ENCODE measurements at places on chromosomes 3 and 15.

GRCh38 chr15:101250873-101251829 lies 697 bp downstream of the CHSY1 start:
- DNase-seq = peak; percentile 14

- DNase-seq = no peak
Observed at GRCh38 chr3:2543247-2543646, 444.6 kb downstream of the CNTN4 start.

GRCh38 chr3:7285505-7285904 lies 424.6 kb downstream of the GRM7 start:
- DNase-seq = no peak

GRCh38 chr3:5545719-5546118 lies 358.2 kb downstream of the EDEM1 start:
- no peak for DNase-seq

DNA sequence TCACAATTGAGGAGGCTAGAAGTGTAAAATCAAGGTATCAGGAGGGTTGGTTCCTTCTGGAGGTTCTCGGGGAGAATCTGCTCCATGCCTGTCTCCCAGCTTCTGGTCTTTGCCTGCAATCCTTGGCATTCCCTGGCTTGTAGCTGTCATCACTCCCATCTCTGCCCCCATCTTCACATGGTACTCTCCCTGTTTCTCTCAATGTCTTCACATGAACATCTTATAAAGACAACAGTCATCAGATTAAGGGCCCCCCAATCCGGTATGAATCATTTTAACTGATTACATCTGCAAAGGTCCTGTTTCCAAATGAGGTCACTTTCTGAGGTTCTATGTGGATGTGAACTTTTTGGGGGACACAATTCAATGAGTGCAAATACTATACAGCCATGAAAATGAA lies 113.0 kb upstream of the GALNT15 start:
- no peak for DNase-seq

GRCh38 chr3:164450276-164450905 lies 627.9 kb downstream of the SI start:
- no peak for DNase-seq

GRCh38 chr3:188881954-188882641 lies 289.7 kb upstream of the TPRG1 start:
- DNase-seq = no peak

GRCh38 chr3:5441401-5441800 lies 253.9 kb downstream of the EDEM1 start:
- no peak for DNase-seq

- DNase-seq = no peak
Observed at GRCh38 chr15:60384526-60385126, 13.2 kb downstream of the ANXA2 start.

GRCh38 chr3:194407423-194407822 lies 8.4 kb upstream of the GP5 start:
- DNase-seq = no peak

DNA sequence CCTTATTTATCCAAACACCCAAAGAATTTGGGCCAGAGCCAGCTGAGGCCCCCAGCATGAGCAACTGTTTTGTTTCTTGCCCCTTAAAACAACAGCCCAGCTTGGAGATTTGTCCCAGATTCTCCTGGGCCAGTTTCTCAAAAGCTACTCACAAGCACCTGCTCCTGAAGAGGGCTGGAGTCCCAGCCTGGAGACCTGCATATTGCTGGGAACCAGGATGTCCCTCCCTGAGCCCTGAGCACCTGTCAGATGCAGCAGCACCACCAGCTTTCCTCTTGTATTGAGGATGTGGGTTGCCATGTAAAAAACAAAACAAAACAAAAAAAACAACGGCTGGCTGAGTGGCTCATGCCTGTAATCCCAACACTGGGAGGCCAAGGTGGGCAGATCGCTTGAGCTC lies 7.0 kb upstream of the RFT1 start:
- DNase-seq = no peak

- no peak for DNase-seq
Observed at GRCh38 chr3:31934018-31934417, 47.0 kb downstream of the OSBPL10 start.
